Activated gamma-delta T cell treated with Interleukin-2 at 50 U/mL for 16 hours (primary cell): ENCODE measurements at places on chromosomes 1 and 21.

DNA sequence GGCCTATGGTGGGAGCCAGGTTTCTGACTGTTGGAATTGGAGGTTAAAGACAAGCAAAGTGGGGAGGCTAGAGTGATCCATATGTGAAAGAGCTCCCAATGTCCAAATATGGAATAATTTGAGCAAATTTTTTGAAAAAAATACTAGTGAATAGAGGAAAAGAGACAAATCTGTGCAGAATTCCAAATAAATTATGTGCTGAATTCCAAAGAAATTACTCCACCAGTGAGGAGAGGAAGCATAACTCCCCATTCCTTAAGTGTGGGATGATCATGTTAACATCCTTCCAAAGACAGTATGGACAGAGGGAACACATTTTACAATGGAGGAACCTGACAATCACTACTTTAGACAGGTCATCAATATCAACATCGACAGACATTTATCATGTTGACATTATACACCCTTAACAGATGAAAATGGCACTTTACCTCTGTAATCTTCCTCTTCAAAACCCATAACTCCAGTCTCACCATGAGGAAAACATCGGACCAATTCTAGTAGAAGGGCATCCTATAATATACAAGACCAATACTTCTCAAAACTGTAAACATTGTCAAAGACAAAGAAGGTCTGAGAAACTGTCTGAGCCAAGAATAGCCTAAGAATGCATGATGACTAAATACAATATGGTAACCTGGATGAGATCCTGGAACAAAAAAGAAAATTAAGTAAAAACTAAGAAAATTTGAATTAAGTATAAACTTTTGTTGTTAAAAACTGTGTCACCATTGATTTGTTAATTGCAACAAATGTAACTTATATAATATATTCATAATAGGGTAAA lies 71.5 kb upstream of the RGS4 start:
- no peak for DNase-seq

DNA sequence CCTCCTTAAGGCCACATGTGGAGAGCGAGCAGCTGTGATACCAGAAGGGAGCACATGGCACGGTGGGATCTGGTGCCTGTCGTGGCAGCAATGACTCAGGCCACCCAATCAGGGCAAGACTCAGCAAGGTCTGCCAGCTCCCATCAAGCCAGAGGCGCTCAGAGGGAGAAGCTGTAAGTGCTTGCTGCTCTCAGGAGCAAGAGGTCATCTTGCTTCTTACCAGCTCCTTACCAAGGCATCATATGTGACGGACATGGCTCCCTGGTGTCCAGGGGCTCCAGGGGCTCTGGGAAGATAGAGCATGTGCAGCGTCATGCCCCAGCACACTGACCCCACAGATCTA lies 72.9 kb downstream of the ITPKB start:
- DNase-seq: no peak

DNA sequence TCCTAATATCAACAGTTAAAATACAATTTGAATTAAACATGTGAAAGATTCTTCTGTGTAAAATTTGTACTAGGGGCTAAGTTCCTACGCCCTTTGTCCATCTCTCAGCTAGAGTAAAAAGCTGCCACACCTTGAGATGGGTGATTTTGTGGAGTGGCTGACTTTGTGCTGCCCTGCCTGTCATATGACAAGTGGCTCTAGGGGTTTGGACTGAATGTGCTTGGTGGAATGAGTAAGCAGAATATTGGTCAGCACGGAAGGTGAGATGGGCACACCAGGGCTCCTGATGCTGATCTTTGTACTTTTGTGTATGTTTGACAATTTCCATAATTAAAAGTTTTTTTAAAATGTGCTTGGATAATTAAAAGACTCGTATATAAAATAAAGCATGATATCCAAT lies 133.6 kb upstream of the SLC45A1 start:
- no peak for DNase-seq

DNA sequence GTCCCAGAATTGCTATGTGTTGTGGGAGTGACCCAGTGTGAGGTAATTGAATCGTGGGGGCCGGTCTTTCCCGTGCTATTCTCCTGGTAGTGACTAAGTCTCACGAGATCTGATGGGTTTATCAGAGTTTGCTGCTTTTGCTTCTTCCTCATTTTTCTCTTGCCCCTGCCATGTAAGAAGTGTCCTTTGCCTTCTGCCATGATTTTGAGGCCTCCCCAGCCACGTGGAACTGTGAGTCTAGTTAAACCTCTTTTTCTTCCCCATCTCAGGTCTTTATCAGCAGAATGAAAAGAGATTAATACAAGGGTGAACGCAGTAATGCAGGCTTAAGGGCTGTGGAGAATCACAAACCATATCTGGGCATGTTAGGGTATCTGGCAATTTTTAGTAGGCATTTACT lies 624.0 kb downstream of the USP25 start:
- no peak for DNase-seq

GRCh38 chr1:27001570-27002360 lies 8.3 kb downstream of the TRNP1 start:
- DNase-seq: no peak

DNA sequence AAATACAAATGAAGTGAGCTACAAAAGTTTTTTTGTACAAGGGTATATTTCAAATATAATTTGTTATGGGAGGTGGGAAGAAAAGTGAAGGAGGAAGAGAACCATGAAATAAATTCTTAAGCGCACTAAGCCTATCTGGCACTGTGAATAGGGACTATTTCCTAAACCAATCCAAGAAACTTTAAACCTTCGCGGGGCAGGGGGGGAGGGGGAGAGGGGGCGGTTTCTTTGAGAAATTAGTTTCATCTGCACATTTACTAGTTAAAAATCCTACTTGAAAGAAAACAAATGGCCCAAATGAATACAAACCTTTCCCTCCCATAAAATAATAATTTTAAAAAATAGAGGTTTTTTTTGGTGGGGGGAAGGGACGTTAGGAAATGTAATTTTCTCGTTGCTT lies 364 bp downstream of the GOLPH3L start:
- no peak for DNase-seq

DNA sequence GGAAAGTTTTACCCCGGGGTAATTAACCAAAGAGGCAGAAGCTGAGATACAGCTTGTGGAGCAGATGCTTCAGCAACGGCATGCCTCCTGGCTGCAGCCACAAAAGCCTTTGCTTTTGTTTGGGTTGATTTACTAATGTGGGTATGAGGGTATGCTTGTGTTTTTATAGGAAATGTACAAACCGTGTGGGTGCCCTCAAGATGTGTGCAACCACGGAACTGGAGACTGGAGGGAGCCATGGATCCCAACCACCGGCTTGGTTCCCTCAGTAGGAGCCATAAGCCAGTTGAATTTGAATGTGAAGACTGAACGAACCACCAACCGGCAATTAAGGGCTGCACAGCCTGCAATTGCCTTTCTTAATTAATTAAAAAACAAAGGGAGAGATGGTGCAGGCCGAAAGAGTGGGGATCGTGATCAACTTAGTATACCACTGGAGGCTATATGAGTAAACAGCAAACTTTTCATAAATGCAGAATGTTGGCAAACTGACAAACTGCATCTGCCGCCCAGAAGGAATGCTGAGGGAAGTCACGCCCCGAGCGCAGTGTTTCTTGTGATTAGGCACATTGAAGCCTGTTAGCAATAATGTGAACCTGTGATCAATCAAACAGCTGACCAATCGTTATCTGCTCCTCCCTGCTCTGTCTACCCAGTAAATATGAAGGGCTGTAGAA lies 104.1 kb downstream of the DISP1 start:
- DNase-seq: no peak

- DNase-seq: no peak
Measured at GRCh38 chr1:235835226-235835625, 31.5 kb downstream of the LYST start.

DNA sequence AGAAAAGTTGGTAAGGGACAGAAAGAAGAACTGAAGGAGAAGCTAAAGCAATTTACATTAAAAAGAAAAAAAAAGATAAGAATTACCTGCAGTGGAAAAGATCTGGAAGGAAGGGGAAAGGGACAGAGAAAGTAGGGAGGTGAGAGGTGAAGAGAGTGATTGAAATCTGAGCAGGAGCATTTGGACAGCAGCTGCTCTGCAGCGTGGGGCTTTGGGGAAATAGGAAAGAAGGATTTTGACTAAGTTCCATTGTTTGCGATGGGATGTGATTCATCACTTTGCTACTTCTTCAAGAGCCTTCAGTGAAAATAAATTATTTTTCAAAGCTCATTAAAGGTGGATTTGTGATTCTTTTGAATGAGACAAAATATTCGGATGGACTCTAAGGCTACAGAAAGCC lies 26.1 kb upstream of the NMNAT2 start:
- no peak for DNase-seq

DNA sequence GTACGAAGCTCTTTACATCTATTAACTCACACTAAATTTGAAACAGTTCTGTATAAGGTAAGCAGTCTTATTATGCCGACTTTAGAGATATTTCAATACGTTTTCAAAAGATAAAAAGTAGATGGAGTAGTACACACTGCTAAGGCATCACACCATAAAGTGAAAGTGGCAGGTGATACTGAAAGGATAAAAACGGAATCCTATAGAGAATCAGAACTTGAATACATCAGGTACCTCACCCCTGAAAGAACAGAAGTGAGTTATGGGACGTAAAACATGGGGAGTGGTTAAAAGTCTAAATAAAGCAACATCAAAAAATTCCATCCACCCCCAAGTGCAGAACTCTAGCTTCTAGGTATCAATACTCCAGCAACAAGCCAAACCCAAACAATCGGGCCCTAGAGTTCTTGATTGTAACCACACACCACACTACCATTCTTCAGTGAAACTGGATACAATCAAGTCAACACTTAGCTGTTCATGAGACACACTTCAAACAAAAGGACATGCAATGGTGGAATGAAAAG lies 142.6 kb downstream of the SMYD3 start:
- DNase-seq: no peak

- DNase-seq: peak; percentile 8
Measured at GRCh38 chr1:159197561-159198557, 6.8 kb upstream of the ACKR1 start.

- peak; percentile 61 for DNase-seq
Measured at GRCh38 chr1:42913426-42914091, 45.1 kb downstream of the SLC2A1 start.
